NCI-H1092 treated with DMSO at 0.1 percent for 48 hours (cell line): ENCODE measurements at places on chromosomes 5 and 9.

DNA sequence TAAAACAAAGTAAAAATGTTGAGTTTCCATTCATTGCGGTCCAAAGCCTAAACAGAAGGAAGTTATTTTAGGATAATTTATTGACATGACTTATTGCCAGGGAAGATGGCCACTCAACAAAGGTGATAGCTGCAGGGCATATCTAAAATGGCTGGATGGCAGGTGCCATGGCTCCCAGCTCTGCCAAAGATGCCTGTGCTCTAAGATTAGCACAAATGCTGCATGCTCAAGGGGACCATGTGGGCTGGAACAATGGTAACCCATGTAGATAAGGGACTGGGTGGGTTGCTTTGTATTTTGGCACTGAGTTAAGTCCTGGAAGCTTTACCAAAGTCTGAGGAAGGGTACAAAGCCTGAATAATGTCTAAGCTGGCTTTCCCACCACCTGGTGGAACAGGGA, 95.5 kb upstream of the IFNK start:
- no peak for DNase-seq

GRCh38 chr9:22047596-22047995, 38.5 kb upstream of the CDKN2B start:
- DNase-seq: no peak

DNA sequence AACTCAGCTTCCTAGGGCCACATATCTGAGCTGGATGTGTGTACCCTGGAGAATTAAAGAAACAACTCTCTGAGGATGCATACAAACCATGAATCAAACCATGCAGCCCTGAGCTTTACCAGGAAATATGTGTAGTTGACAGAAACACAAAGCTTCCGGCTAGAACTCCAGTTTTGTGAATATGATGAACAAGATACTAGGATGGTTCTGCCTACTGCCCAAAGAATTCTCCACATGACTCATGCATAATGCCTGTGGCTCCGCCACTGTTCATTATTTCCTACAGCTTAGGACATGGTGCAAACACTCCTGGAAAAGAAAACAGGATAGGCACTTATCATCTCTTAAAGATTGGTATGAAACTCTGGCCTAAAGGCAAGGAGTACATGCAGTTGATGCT, 343.4 kb downstream of the DNAH5 start:
- no peak for DNase-seq

DNA sequence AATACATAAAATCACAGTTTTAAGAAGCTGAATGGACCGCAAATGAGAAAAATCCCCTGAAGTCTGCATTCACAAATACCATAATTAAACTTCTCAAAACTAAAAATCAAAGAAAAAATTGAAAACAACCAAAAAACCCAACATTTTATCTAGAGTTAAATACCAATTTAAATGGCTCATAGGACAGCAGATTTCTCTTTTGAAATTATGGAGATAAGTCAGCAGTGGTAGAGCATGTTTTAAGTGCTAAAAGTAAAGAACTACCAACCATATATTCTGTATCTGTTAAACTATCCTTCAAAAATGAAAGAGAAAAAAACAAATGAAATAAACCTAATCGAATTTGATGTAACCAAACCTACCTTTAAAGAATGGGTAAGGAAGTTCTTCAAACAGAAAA, 862.8 kb downstream of the TAF11L14 start:
- no peak for DNase-seq

GRCh38 chr9:72633966-72634365, 112.6 kb downstream of the TMC1 start:
- no peak for DNase-seq

DNA sequence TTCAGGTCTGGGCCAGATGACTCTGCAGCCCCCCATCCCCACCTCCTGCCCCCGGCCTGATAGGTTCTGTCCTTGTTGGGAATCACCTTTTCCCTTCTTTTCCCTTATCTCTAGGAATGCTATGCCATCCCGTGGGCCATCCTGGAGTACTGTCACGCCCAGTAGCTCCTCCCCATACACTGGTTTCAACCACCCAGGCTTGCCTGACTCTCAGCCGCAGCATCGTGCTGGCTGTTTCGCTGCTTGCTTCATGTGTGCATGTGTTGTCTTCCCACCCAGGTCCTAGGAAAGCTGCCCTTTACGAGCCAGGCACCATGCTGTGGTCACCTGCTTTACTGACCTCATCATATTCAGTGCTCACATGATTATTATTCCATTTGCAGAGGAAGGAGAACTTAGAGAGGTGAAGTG, 71.8 kb downstream of the ANGPTL2 start:
- no peak for DNase-seq

DNA sequence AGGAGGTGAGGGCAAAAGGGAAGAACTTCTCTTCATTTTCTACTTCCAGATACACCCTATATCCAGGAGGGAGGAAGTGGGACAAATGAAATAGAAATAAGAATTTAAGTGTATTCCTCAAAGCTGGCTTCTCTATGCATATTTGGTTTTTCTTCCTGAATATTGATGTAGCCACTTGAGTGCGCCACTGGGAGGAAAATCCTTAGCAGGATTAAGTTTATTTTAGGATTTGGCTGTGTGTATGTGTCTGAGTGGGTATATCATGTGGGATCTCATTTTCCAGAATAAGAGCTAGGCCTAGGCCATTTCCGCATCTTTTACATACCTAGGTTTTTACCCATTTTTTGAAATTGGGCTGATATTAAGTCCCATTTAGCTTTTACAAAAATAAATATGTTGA, 42.5 kb downstream of the MAP1B start:
- DNase-seq: no peak

DNA sequence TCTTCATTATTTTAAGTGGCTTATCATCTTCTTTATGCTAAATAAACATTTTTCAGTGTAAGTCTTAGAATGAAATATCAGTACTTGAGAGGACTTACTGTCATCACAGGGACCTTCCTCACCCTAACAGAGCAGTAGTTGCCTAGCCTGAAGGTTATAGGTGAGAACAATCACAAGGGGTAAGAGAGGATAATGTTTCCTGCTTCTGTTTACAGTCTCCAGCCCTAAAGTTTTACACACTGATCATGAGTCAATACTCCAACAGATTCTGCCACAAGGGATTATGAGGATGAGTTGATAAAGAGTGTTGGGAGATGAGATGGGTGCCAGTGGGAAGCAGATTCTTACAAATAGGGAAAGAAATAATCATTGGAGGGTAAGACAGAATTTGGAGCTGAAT, 265.1 kb upstream of the DAB2 start:
- DNase-seq: no peak

DNA sequence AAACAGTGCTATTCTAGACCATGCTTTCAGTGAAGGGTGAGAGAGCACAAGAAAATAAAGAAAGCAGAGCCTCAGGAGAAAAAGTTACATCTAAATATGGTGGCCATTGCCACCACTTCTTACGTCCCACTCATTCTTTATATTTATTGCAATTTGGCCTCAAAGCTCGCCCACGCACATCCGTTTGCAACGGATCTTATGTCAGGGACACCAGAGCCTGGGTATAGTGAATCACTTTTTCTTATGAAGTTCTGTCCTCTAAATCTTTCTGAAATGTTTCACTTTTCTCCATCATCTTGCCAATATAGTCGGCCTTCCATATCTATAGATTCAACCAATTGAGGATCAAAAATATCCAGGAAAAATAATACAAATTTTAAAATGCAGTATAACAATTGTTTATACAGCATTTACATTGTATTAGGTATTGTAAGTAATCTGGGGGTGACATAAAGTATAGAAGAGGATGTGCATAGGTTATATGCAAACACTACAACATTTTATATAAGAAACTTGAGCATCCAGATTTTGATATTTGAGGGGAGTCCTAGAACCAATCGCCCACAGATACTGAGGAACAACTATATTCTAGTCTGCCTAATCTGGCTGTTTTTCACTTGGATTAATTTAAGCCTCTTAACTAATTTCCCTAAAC, 35.2 kb downstream of the GOLPH3 start:
- DNase-seq: no peak

DNA sequence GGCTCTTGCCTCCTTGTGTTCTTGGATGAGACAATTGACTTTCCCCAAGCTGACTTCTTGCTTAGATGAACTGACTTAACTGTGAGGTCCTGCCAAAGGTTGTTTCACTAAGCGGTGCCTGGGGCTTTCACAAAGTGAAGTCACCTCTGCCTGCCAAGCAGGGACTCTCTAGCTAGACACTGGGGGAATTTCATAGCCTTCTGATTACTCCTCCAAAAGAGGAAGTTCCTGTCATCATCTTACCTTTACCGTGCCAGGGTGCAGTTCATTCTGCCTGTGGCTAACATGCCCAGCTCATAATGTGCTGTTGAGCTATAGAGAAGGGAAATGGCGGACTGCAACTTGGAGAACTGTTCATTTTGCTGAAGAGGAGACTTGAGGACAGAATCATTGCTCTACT, 472.0 kb upstream of the WWC1 start:
- DNase-seq: no peak

- no peak for DNase-seq
These were observed 12.4 kb downstream of the GZMK start for GRCh38 chr5:55036477-55036876.

DNA sequence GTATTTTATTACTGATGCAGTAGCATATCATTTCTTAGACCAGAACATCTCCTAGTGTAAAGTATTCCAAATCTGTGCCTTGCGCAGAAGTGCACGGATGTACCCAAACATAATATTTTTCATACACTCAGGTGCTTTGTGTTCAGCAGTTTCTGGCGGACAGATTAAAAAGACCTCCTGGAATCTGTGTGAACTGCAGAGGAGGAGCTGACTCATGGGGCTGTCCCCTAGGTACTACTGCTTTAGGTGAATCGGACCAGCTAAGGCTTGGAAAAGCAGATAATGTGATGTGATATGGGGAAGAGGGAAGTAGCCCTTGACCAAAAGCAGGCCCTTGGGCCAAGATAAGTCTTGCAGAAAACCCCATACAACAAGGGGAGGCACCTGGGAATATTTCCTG, 310.1 kb downstream of the PLK2 start:
- DNase-seq: no peak

GRCh38 chr9:98538626-98539031, 170.1 kb downstream of the GABBR2 start:
- peak; percentile 89 for DNase-seq

DNA sequence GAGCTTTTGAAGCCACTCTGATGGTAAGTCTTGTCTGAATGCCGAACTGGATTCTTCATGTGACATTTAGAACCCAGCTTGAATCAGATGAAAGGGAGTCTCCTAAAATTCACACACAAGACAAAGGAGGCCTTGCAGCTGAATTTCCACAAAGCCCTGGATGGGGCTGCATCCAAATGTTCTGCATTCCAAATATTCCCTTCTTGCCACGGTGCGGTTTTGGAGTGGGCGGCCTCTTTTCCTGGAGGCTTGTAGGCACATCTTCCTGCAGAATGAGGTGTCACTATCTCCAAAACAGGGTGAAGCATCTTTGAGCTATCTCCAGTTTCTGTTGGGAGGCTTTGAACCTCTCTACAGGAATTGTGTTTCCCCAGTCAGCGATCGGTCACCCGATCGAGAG, 342.7 kb downstream of the ARHGEF28 start:
- no peak for DNase-seq

- no peak for DNase-seq
These were observed 19.8 kb upstream of the PAX5 start for GRCh38 chr9:37053684-37054362.

GRCh38 chr9:124741662-124742061, 29.4 kb downstream of the NR6A1 start:
- DNase-seq: no peak

- DNase-seq: no peak
These were observed 103.6 kb downstream of the SLIT3 start for GRCh38 chr5:169197343-169197742.

DNA sequence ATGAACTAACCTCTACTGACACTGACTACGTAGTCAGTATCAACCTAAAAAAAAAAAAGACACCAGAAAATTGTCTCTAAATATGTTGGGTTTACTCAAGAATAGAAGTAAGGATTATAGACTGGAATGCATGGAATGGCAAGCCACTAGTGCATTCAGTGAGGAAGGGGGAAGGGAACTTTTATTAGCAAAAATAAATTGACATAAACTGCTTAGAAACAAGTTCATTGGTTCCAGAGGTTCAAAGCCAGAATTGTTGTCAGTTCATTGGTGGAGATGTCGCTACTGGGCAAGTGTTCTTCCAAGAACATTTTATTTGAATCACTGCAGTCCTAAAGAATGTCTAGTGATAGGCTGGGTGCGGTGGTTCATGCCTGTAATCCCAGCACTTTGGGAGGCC, 26.1 kb upstream of the AOPEP start:
- no peak for DNase-seq

DNA sequence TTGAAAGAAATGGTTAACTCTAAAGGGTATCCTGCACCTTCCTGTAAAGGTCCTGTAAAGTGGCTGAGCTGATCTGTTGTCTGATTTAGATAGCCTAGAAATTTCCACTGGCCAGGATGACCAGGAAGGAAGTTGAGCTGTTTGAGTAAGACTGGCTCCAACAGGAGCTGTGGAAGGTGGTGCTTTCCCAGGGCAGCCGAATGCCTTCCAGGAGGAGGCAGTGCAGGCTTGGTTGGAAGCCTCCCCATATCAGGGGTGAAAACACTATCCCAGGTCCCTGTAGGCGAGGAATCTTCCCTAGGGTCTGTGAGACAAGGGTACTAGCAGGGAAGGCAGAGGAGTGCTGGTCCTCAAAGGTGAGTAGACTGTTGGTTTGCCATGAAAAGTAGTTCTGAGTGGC, 98.4 kb downstream of the LIX1 start:
- DNase-seq: no peak

GRCh38 chr5:24535646-24536045, 109.1 kb downstream of the CDH10 start:
- peak; percentile 57 for DNase-seq

GRCh38 chr9:72251589-72251988, 102.3 kb downstream of the GDA start:
- DNase-seq: no peak

DNA sequence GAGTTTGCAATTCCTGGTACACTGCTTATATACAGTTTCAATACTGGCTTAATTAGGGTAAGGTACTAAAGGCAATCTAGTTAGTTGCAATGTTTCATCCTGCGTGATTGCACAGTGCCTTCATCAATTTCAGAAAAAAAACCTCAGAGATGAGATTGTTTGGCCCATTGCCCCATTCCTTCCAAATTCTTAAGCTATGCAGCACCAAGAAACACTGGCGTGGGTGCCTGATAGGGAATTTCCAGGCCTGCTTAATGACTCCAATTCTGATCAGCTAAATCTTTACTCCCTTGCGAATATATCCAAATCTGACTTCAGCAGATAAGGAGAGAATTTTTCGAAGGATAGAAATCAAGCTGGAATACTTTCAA, 35.9 kb upstream of the GAS1 start:
- DNase-seq: no peak
